Parietal lobe (tissue), 2 donors: ENCODE measurements at places on chromosomes 16 and 17. TPM values are rescaled to one million over a fixed set of nuclear protein-coding genes. Genes with fewer than 3 reads are reported as not detected.

Gene KIF19
- total RNA-seq, result 0.63 TPM

Gene RPRML
- total RNA-seq, result 5.9 TPM

Gene JMJD8
- 23.2 TPM for total RNA-seq

Gene PRR15L
- total RNA-seq, result not detected
